ENCODE measurements at places on chromosomes 6 and 20.

DNA sequence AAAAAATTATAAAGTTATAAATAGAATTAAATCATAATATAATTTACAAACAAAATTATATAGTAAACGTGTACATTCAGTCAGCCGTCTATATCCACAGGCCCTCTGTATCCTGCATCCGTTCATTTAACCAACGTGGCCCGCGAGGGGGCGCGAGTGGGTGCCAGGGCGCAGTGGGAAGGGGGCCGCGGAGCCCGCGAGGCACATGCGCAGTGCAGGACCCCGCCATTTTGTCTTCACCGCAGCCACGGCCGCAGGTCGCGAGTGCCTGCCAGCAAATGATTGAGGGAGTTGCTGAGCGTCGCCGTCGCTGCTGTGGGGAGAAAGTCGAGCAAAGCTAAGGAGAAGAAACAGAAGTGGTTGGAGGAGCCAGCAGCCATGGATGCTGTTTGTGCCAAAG, 53.4 kb upstream of the ECI2 start:
- no peak for DNase-seq

DNA sequence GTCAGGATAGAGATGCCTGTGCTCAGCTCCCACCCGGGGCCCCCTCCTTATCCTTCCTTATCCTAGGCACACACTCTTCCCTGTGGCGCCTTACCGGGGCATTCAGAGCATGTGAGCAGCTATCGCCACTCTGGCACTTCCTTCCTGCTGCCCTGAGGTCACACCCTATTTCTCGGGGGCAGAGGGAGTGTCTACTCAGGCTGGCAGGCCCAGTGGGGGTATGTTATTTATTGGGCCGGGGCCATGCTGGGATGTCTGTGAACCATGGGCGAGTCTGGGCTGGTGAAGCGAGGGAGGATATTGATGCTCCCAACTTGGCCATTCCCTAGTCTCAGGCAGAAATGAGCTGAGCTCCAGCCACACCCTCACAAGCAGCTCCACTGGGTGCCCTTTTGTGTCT, 3.9 kb upstream of the LY6G6D start:
- DNase-seq, result no peak

DNA sequence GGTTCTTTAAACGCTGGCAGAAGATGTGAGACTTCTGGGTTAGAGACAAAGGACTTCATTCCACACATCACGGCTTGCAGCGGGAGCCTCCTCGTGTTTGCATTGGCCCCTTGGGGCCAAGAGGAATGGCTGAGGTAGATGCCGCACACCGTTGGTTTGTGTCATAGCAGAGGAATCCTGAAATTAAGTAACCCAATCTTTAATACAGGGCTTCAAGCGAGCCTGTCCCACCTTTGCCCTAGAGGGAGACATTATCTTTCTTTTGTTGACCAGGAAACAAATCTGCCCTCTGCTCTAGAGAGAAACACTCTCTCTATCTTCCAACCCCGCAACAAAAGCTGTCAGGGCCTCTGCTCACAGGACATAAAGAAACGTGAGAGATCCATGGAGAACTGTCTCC, 277.5 kb upstream of the ZFP64 start:
- no peak for DNase-seq

DNA sequence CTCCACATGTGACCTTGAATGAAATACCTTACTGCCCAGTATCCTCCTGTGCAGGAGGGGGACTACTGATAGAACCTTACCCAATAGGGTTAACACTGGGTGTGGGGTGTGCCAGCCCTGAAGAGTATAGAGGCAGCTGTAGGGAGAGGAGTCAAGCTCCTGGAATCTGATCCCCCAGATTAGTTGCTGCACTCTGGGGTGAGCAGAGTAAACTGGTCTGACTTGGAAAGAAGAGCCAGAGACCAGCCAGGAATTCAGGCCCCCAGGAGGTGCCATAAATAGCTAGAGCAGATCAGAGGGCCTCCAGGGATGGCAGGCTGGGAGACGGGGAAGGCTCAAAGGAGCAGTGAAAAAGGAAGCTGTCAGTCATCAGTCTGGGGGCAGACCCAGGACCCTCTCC, 3.5 kb upstream of the APOBEC2 start:
- no peak for DNase-seq

DNA sequence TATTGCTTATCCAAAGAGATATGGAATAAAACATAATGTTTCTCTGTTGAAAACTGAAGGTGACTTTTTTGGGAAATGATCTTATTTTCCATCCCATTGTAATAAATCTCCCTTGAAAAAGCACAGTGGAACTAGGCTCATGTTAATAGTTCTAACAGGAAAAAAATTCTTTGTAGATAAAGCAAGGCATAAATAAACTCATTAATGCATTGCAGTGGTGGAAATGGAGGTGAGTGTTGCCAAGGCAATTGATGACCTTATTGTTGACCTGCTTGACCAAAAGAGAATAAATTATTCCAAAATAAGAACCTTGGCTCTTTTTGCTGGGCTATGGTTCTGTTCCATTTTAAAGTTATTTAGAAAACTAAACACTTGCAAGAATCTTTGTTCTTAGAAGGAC, 55.2 kb downstream of the TRMT11 start:
- no peak for DNase-seq

DNA sequence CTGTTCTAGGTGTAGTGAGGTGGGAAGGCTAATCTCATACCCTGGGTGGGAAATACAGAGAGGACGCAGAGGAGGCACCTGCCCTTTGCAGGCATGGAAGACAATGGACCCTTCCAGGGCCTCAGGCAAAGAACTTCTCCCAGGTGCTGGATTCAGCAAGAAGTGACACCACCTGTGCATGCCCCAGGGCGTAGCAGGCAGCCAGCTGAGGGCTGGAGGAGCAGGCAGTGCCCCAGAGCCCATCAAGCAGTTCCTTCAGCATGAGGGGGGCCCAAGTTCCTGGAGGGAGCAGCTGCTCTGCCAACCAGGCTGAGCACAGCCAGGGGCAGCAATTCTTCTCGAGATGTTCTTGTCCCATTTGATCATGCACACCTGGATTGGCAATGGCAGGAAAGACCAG, 170.3 kb upstream of the PDE10A start:
- DNase-seq, result no peak
